ENCODE measurements at places on chromosomes 1 and 21. TPM values are rescaled to one million over a fixed set of nuclear protein-coding genes. Genes with fewer than 3 reads are reported as not detected.

Gene SRGAP2B
- 45.6 TPM for total RNA-seq

Gene RCC2
- 80.2 TPM for total RNA-seq

Gene SPRR2F
- not detected for total RNA-seq

Gene CFHR5
- not detected for total RNA-seq

Gene LSS
- 55.0 TPM for total RNA-seq

Gene OLIG2
- total RNA-seq: not detected

Gene RHEX
- not detected for total RNA-seq

Gene RGS16
- 0.89 TPM for total RNA-seq

Gene SPRR2A
- not detected for total RNA-seq

Gene CFHR4
- total RNA-seq: not detected

Gene OR2L5
- total RNA-seq: not detected

Gene HPCAL4
- total RNA-seq: not detected

Gene CAMK1G
- not detected for total RNA-seq

Gene PDPN
- 70.3 TPM for total RNA-seq

Gene PLEKHA6
- total RNA-seq: 1.5 TPM

Gene RNU1-4
- total RNA-seq: under 0.01 TPM

Gene SNIP1
- 16.2 TPM for total RNA-seq

Gene FCAMR
- not detected for total RNA-seq

Gene HYI
- total RNA-seq: 73.6 TPM

Gene TESK2
- 4.2 TPM for total RNA-seq

Gene NENF
- total RNA-seq: 9.6 TPM

Gene DYNLT5
- 0.77 TPM for total RNA-seq

Gene SLAMF9
- not detected for total RNA-seq

Gene GPR3
- 0.51 TPM for total RNA-seq

Gene CHIA
- not detected for total RNA-seq

Gene TCHH
- under 0.01 TPM for total RNA-seq

Gene TRIM45
- 0.90 TPM for total RNA-seq

Gene PSRC1
- 4.5 TPM for total RNA-seq

Gene TMPRSS15
- not detected for total RNA-seq

Gene OR10Z1
- total RNA-seq: not detected

Gene EPHA10
- under 0.01 TPM for total RNA-seq

Gene SYT2
- not detected for total RNA-seq

Gene CSF1
- total RNA-seq: 4.6 TPM

Gene DHCR24
- total RNA-seq: 103 TPM

Gene PMVK
- total RNA-seq: 12.0 TPM

Gene TMEM269
- total RNA-seq: under 0.01 TPM

Gene MROH9
- total RNA-seq: not detected

Gene TCEA3
- 0.13 TPM for total RNA-seq

Gene EXTL2
- 13.9 TPM for total RNA-seq

Gene PLCH2
- total RNA-seq: under 0.01 TPM

Gene FCMR
- 0.25 TPM for total RNA-seq

Gene NIBAN1
- total RNA-seq: 2.4 TPM

All from dermis microvascular lymphatic vessel endothelial cell (primary cell).